ENCODE measurements at places on chromosomes 3 and 15.

DNA sequence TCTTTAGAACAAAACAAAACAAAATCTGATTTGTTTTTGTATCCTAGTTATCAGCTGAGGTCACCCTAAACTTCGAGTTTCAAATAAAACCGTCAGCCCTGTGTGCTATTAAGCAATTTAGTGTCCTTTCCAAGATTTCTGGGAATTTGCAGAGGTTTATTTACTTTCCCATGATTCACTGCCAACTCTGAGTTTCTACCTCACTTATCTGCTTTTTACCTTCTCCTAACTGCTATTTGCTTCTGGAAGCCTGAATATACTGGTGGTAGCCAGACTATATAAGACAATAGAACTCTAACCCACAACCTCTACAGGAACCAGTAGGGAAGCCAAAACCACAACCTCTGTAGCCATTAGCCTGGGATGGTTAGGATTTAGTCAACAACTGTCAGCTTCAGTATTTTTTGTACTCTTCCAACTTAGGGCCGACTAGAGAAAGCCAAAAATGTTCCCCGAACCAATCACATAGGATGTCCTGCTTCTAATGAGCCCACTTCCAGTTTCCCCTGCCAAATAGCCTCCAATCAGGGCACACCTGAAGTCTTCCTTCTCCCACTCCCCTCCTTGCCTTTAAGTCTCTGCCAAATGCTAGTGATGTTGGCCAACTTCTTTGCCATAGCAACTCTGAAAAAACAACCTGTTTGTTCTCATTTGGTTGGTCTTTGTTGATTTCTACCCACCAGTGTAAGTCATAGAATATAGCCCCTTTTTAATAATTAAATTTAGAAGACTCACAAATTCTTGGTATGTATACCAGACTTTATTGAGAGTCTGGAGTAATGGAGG is 273.1 kb downstream of the ULK4 start:
- DNase-seq, result no peak

GRCh38 chr3:134052370-134052769 is 22.6 kb upstream of the SLCO2A1 start:
- DNase-seq, result no peak

DNA sequence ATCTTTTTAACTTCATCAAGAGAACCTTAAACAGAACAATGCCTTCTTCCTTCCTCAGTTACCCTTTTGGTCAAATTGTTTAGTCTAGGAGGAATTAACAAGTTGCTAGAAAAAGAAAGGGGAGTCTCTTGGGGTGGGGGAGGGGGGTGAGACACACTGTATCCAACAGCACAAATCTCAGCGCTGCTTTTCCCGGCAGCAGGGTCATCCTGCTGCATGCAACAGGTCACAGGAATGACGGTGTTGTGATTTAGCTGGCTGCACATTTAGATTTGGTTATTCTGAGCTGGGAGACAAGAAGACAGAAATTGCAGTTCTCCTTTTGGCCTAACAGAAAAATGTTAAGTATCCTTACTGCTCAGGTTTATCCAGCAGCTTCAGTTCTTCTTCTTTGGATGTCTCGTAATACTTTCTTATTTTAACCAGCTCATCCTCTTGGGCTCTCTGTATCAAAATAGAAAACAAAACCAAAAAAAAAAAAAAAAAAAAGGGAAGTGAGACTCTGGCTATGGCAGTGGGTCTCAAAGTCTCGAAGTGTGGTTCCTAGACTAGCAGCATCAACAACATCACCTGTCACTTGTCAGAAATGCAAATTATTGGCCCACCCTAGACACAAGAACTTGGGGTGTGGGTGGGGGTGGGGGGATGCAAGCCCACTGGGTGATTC is 190.5 kb downstream of the GREM1 start:
- no peak for DNase-seq

GRCh38 chr15:75104804-75105557 is 81.6 kb downstream of the PPCDC start:
- DNase-seq, result no peak

DNA sequence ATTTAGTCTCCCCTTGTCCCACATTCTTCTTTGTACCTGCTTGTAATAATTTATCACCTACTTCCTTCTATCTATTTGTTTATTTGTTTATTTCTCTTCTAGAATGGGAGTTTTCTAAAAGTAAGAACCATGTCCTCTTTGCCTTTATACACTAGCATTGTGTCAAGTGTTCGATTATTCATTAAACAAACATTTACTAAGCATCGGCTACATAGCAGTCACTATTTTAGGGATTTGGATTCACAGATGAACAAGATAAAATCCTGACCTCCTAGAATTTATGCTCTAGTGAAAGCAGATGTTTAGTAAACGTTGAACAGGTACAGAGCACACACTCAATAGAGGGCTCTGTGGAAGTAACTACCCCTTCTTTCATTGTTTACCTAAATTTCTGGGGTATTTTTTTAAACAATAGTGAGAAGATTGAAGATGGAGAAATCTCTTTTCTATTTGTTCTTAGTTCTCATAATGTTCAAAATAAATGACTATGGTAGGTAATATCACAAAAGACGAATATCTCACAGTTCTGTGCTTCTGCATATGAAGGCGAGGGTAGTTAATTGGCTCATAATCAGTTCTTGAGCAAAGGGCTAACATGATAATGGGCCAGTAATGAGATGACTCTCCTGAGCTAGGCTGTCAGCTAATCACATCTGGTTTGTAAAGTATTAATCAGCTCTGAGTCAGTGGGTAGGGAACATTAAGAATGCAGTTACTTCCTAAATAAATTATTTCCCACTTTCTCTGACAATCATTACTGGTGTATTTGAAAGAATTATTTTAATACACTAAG is 111.9 kb downstream of the SLC9A9 start:
- no peak for DNase-seq

GRCh38 chr3:152834776-152835600 is at the start of gene P2RY1:
P2RY1 (plus strand) TSS chr3:152835131; CDS start chr3:152835783, 652 bp downstream.
- no peak for DNase-seq

DNA sequence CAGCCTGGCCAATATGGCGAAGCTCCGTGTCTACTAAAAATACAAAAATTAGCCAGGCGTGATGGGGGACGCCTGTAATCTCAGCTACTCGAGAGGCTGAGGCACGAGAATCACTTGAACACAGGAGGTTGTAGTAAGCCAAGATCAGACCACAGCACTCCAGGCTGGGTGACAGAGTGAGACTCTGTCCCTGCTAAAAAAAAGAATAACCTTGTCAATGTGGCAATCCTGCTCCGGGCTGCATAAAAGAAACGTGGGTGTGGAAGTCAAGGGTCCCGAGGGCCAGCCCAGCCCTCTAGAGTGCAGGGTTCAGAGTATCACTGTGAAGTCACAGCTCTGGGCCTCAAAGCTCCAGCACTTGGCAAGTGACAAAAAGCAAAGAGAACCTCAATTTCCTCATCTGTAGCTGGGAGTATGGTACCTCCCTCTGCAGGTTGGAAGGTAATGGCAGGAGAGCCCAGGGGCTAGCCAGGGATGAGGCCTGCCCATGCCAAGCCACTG is 73.5 kb upstream of the IQSEC1 start:
- no peak for DNase-seq

GRCh38 chr3:125186261-125186787 is 26.2 kb downstream of the SLC12A8 start:
- peak; percentile 8 for DNase-seq

DNA sequence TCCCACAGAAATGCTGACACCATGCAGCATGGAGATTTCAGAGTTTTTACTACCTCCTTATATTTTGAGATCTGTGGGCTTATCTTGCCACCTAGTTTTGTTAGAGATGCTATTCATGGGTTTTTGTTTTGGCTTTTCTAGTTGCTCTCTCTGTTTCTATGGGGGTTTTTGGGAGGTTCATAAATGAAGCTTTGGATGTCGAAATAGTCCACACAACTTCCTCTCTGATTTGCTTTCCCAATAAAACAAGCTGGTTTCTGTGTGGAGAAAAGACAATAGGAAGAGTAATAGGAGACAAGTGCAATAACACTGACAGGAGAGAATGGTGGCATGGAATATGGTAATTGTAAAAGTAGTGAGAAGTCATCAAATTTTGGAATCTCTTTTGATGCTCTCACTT is 106.8 kb upstream of the GPR149 start:
- DNase-seq, result no peak

GRCh38 chr3:60542995-60543394 is 708.3 kb downstream of the FHIT start:
- DNase-seq, result no peak

- DNase-seq, result no peak
These were observed 35.7 kb upstream of the RHO start for GRCh38 chr3:129492691-129493090.

GRCh38 chr3:28315711-28316110 is 32.8 kb upstream of the ZCWPW2 start:
- DNase-seq, result no peak

GRCh38 chr3:124837730-124838186 is 49.4 kb downstream of the ITGB5 start:
- no peak for DNase-seq

DNA sequence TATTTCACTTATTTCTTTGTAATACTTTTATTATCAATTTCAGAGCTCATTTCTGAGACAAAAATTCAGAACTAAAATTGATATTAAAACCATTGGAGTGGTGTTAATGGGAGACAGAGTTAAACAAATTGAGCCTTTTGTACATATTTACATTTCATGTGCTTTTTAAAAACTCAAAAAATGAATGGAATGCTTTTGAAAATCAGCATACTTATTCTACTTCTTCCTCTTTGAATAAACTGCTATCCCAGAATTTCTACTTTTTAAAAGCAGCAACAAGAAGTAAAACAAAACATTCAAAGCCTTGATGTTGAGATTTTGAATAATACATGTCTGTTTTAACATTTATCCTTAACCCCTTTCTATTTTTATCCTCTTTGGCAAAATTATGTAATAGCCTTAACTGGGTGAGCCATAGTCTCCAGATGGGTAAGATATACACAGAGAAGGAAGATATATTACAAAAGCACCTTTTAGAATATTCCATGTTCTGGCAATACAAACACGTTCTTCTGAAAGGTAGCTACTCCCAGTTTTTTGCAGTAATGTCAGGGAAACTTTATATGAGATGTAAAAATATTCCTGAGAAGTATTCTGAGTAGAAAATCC is 123.6 kb downstream of the MBNL1 start:
- no peak for DNase-seq

DNA sequence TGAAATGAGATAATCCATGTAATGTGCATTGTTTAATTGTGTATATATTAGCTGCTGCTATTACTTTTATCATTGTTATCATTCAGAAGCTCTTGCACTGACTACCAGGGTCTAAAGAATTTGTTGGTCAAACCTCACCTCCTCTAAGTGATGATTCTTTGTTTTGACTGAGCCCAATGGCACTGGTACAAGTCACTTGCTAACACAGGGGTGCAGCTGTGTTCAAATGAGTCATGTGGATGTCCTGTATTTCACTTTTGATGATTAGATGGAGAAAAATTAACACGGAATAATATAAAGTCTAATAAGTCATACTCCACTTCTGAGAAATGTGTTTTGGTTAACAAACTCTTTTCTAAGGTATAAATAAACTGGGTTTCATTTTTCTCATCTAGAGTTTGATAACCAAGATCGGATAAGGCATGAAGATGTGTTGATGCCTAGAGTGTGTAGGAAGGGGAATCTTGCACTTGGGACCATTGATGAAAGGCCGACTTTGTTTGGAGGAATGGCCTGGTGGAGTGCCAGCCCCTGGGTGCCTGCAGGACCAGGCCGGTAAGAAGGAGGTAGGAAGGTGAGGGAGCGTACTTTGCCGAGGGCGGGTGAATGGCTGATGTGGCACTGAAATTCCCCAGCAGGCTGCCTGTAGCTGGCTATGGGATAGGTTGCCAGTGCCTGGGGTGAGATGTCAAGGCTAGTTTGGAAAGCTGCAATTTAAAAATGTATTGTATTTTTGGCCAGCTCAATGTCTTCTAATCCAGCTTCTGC is 244.7 kb upstream of the ZPLD1 start:
- no peak for DNase-seq

GRCh38 chr15:47963265-47963664 is 157.5 kb upstream of the SLC24A5 start:
- no peak for DNase-seq

DNA sequence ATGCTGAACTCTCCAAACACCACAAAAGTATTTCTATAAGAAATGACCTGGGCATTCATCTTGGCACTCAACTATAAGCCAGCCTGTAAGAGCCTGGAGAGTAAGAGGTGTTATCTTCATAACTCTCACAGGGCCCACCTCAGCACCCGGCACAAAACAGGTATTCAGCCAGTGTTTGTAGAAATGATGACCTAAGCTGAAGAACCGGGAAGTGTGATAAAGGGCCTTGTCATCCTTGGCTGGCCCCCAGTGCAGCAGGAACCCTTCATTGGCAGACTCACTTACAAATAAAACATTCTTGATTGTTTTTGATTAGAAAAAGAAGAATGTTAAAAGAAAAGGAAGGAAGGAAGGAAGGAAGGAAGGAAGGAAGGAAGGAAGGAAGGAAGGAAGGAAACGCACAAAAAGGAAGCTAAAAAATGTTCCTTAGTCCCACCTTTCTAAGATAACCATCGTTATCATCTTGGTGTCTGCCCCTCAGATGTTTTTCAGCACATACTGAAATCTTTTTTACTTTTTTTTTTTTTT is 52.1 kb downstream of the DAPK2 start:
- no peak for DNase-seq

DNA sequence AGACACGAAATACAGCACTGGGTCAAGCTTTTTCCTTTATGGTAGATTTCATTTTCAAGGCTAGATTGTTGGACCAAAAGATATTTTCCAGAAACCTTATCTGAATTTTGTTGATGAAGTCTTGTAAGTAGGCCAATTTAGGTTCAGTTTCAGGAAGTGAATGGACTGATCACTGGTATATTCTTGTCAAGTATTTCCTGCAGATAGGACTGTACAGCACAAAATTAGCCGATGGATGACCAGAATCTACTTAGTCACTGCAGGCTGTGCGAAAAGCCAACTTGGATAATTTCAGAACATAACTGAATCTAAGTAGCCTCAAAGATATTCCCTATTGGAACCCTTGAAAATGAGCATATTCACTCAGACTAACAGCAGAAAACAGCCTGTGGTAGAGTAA is 206.5 kb downstream of the NR1D2 start:
- no peak for DNase-seq

DNA sequence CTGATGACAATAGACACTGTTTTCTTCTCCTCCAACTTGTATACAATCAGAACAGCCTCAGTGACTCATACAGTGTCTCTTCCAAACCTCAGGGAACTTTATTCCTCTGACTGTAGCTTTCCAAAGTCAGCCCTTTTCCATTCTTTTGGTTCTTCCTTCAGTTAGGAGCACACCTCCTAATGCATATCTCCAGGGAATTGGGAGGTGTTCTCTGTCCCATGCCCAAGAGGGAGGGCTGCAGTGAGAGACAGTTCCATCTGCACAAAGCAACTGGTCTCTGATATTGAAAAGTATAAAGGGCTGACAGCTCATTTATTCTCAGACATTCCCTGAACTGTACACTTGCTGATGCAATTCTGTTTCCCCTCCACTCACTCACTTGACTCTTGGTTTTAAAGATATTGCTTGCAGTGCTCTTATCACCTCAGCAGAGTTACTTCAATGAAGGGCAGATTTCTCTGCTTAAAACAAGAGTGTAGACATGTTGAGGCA is 337.8 kb upstream of the TBC1D5 start:
- no peak for DNase-seq

DNA sequence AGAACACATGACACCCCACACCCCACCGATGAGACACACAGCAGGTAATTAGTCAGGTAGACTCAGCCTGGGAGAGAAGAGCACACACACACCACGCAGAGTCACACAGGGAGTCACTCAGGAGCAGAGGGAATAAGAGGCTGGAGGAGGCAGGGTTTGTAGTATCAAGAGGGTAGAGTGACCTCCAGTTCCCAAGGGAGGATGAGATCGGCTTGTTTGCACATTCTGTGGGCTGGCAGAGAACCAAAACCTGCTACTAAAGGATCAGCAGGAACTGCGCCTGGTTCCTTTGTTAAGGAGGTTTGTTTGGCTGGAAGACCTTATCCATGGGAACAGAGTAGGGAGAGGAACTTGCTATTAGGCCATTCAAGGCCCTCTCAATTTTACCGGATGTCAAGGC is 281.4 kb upstream of the SLCO3A1 start:
- no peak for DNase-seq
